ENCODE measurements at places on chromosomes 3 and 15. TPM values are rescaled to one million over a fixed set of nuclear protein-coding genes. Genes with fewer than 3 reads are reported as not detected.

GRCh38 chr3:159486580-159486979, 502.1 kb upstream of the IL12A start:
- no peak overlapping the region for H3K27ac ChIP-seq
- no peak overlapping the region for H3K4me3 ChIP-seq
- peak; percentile 2 for DNase-seq
- no peaks in the 10 kb centered on the region for H3K27me3 ChIP-seq
- H3K4me1 ChIP-seq: no peaks in the 10 kb centered on the region

DNA sequence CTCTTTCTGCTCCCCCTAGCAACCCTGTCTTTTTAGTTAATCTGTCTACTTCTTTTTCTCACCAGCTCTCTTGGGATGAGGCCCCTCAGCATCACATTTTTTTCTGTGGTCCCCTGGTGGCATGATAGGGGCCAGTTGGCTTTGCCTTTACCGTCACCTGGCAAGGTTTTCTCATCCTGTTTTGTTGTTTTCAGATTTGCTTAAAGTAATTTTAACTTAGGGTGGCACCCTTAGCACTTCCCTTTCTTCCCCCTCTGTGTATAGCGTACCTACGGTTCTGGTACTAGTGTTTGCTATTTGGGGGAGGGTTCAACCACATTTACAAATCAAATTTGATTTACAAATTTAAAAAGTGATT, 35.6 kb downstream of the PDCD6IP start:
- no peak overlapping the region for H3K27ac ChIP-seq
- no peaks in the 10 kb centered on the region for H3K4me1 ChIP-seq
- DNase-seq: no peak
- peaks cover 19% of the 10 kb centered on the region for H3K36me3 ChIP-seq
- H3K4me3 ChIP-seq: no peak overlapping the region

GRCh38 chr3:52144034-52144795, 10.0 kb downstream of the POC1A start:
- peaks cover 18% of the 10 kb centered on the region for H3K36me3 ChIP-seq
- peak; percentile 58 for DNase-seq
- no peaks in the 10 kb centered on the region for H3K27me3 ChIP-seq
- no peaks in the 10 kb centered on the region for H3K4me1 ChIP-seq
- no peak overlapping the region for H3K4me3 ChIP-seq
- no peak overlapping the region for H3K27ac ChIP-seq

GRCh38 chr3:19877656-19878055, 56.4 kb downstream of the EFHB start:
- H3K27me3 ChIP-seq: no peaks in the 10 kb centered on the region
- no peak for DNase-seq
- H3K36me3 ChIP-seq: no peaks in the 10 kb centered on the region
- no peak overlapping the region for H3K27ac ChIP-seq
- H3K4me3 ChIP-seq: no peak overlapping the region
- no peaks in the 10 kb centered on the region for H3K4me1 ChIP-seq

DNA sequence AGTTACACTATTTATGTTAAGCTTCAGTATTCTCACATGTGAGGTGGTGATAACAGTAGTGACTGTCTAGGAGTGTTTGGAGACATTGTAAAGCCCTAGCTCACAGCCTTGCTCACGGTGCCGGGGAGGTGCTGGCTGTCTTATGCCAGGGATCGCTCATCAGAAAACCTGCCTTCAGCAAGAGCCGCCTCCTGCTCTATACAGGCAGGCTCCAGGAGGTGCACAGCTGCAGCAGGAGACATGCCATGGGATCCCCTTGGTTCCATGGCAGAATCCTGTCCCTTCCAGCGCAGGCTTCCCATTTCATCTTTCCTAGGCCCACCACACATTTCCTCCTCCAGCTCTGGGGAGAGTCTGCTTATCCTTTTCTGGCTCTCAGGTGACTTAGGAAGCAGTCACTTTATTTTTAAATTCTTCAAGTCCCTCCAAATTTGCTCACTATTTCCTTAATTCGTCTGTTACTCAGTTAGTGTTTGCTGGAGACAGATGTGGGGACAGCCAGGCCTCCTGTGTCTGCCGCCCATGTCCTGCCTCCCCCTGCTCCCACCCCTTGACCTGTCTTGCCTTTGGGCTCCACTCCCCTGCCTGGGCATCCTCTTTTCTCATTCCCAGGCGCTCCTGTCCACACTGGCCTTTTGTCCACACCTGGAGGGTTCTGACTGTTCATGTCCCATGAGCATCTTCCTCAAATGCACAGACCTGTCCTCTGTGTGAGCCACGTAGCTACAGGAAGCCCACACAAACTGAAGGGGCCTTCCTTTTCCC, 31.7 kb downstream of the SLCO2A1 start:
- no peak overlapping the region for H3K27ac ChIP-seq
- no peaks in the 10 kb centered on the region for H3K36me3 ChIP-seq
- no peak overlapping the region for H3K4me3 ChIP-seq
- H3K4me1 ChIP-seq: no peaks in the 10 kb centered on the region
- DNase-seq: no peak

DNA sequence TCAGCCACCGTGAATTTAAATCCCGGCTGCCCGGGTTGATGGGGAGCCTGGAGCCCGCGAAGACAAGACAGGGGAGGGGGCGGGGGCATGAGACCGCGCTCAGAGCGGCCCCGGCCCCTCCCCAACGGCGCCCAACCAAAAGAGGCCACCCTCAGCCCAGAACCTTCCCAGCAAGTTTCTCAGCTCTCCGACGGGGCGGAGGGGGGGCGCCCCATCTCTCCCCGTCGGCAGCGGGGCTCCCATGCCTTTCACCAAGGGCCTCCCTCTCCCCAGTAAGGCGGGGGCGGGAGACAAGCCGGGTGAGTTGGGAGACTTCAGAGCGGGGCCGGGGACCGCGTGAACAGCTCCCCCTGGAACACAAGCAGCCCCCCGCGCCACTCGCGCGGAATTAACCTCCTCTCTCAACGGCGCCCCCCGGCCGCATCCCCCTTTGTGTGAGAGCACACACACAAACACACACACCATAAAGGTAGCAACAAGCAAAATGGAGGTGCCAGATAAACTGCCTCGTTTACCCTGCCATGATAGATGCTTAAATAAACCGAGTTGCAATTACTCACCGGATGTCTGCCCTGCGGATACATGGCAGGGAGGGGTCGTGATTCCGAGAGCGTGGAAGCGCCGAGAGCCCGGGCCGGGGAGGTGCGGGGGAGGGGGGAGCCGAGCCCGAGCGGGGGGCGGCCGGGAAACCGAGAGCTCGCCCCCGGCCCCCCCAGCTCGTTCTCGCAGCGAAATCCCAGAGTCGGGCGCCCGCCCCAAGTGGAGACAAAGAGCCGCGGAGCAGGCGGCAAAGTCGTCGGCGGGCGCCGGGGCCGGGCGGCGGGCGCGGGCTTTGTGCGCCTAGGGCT, 1.3 kb downstream of the TLE3 start:
- H3K36me3 ChIP-seq: peaks cover 14% of the 10 kb centered on the region
- H3K27ac ChIP-seq: peak overlapping the region; percentile 95
- no peaks in the 10 kb centered on the region for H3K27me3 ChIP-seq
- H3K4me1 ChIP-seq: peaks cover 69% of the 10 kb centered on the region

DNA sequence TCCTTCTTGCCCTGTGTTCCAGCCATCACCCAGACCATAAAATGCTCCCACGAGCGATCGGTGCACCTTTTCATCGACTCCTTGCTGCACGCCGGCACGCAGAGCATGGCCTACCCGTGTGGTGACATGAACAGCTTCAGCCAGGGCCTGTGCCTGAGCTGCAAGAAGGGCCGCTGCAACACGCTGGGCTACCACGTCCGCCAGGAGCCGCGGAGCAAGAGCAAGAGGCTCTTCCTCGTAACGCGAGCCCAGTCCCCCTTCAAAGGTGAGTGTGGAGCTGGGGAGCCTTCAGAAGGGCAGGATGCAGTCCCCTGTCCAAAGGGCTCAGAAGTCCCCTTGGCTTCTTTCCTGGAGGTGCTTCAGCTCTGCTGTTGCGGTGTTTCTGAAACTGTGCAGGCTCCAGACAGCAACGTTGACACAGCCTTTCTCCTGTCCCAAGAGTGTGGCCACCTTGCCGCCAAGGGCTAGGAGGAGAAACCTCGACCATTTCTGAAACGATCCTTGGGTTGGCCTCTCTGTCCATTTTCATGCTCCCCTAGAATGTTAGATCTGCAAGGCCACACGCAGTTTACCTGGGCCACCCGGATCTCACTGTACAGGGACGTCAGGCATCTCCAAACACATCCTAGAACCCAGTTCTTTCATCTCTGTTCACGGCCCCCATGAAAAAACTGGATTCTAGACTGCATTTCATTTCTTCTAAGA, 116.7 kb downstream of the LIPC start:
- no peaks in the 10 kb centered on the region for H3K27me3 ChIP-seq
- peaks cover 56% of the 10 kb centered on the region for H3K4me1 ChIP-seq
- no peak overlapping the region for H3K27ac ChIP-seq
- no peak overlapping the region for H3K4me3 ChIP-seq
- DNase-seq: no peak

DNA sequence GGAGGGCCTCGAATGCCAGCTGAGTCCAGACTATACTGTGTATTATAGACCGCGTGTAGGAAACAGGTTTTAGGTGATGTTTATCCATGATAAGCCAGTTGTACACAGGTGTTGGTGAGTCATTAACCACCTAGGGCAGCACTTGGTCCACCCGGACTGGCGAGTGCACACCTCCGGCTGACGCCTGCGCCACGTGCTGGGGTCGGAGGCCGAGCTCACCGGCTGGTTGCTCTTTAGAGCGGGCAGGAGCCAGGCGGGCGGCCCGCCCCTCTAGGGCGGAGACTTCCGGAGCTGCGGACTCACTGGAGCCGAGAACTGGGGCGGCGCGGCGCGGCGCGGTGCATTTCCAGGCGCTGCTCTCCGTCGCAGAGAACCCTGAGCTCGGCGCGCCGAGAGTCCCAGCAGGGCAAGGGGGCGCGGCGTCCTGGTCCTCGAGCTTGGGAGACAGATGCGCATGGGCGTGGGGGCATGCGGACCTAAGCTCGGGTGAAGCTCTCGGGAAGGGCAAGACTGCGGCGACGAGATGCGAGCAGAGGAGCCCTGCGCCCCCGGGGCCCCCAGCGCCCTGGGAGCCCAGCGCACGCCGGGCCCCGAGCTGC, at the start of gene ESYT3:
Gene ESYT3 (plus strand): TSS at position 341 of the 599 bp plus-strand sequence. CDS start 183 bp downstream, at position 524.
- peak within 1 kb of the TSS; percentile 38 for H3K4me3 ChIP-seq
- peaks cover 4% of the 10 kb centered on the region for H3K27me3 ChIP-seq
- no peak within 1 kb of the TSS for H3K27ac ChIP-seq
- no peaks in the 10 kb centered on the region for H3K36me3 ChIP-seq

- DNase-seq: no peak
- no peak overlapping the region for H3K27ac ChIP-seq
- H3K36me3 ChIP-seq: no peaks in the 10 kb centered on the region
- H3K4me3 ChIP-seq: no peak overlapping the region
Measured at GRCh38 chr3:110318108-110318507, 753.5 kb upstream of the NECTIN3 start.

GRCh38 chr15:73331991-73332925, 36.5 kb downstream of the HCN4 start:
- H3K36me3 ChIP-seq: no peaks in the 10 kb centered on the region
- no peak overlapping the region for H3K27ac ChIP-seq
- no peak overlapping the region for H3K4me3 ChIP-seq
- no peak for DNase-seq
- no peaks in the 10 kb centered on the region for H3K4me1 ChIP-seq

- H3K4me3 ChIP-seq: no peak overlapping the region
- H3K4me1 ChIP-seq: no peaks in the 10 kb centered on the region
- no peak overlapping the region for H3K27ac ChIP-seq
- no peak for DNase-seq
Measured at GRCh38 chr3:169836078-169836941, 23.6 kb upstream of the LRRC34 start.

DNA sequence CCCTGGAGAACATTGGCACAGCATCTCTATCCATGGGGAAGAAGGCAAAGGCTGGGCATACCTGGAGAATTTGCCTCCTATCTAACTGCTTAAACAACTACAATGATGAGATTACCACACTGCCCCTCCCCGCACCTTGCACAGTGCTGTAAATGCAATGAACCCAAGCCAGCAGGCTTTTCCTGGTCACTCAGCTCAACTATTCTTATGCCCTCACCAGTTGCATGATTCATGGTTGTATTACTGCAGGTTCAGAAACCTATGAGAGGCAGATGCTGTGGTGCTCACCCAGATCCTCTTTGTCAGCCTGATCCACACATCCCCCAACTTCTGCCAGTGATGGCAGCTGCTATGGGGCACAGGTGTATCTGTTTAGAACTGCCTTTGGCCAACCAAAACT, 77.7 kb upstream of the STAC start:
- H3K27me3 ChIP-seq: no peaks in the 10 kb centered on the region
- no peak overlapping the region for H3K27ac ChIP-seq
- DNase-seq: no peak
- no peaks in the 10 kb centered on the region for H3K36me3 ChIP-seq
- no peak overlapping the region for H3K4me3 ChIP-seq
- H3K4me1 ChIP-seq: no peaks in the 10 kb centered on the region

DNA sequence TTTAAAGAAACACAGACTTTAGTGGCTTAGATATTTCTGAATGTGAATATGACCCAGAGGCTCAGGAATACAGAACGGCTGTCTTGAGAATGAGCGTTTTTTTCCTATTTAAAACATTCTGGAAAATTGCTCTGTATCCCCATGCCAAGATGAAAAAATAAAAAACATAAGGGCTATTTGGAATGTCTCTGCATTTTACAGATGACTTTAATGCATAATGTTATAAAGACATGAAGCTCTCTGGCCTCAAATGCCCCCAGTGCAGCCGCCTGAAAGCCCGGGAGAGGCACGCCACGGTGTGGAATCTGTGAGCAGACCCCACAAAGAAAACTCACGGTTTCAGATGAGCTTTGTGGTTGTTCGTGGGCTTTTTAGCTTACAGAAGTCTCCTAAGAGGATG, 322.5 kb upstream of the ICE2 start:
- no peaks in the 10 kb centered on the region for H3K36me3 ChIP-seq
- H3K27ac ChIP-seq: no peak overlapping the region
- DNase-seq: no peak

The RHCG gene
- not detected for total RNA-seq

All from HepG2 (cell line).